ENCODE measurements at places on chromosomes 5 and 9.
A peak's percentile ranks its signal among the peaks of the same experiment; 100 is the strongest.

DNA sequence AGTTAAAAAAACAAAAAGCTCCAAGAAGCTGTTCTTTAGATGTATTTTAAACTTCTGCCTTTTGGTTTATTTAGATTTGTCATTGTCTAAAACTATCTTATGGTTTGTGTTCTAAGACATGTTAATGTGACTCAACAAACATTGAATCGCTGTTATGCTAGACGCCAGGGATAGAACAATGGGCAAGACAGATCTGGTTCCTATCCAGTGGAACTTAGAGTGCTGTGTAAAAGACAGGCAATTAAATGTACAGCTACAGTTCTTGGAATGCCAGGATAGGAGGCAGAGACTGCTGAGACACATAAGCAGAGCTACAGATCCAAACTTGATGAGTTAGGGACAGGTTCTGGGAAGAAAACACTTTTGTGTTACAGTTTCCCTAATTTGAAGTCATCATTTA is 22.4 kb downstream of the LYRM7 start:
- DNase-seq, result peak; percentile 24

DNA sequence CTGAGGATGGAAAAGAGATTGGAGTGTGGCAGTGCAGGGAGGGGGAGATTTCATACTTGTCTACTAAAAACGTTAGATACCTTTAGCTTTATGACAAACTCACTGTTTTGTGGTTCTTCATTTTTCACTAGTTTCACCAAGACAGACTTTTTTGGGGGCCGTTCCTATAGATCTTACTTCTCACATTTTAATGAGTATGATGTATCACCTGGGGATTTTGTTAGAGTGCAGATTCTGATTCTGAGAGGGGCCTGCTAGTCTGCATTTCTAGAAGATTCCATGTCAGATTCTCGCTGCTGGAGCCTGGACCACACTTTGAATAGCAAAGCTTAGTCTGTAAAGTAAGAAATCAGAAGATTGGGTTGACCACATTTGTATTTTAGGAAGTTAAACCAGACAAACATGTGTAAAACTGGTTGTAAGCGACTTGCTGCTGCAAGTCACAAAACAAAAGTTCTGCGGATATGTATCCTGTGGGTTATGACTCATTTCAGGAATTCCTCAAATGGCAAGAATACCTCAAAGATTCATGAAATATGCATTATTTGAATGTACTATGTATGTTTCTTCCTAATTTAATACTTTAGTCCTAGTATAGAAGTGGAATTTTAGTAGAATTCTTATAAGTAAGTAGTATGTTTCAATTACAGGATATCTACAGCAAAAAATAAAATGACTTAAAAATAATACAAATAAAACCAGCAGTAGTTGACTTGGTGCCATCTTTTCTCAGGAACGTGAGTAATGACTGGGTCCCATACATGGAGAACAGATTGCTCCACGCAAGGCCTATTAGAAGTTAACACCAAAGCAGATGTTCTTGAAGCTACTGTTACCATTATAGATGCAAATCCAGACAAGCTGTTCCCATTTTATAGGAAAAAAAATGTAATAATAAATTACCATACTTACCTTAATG is 27.8 kb downstream of the NFIL3 start:
- no peak for DNase-seq

- DNase-seq, result no peak
Measured at GRCh38 chr5:142176255-142176654, 67.7 kb downstream of the NDFIP1 start.

DNA sequence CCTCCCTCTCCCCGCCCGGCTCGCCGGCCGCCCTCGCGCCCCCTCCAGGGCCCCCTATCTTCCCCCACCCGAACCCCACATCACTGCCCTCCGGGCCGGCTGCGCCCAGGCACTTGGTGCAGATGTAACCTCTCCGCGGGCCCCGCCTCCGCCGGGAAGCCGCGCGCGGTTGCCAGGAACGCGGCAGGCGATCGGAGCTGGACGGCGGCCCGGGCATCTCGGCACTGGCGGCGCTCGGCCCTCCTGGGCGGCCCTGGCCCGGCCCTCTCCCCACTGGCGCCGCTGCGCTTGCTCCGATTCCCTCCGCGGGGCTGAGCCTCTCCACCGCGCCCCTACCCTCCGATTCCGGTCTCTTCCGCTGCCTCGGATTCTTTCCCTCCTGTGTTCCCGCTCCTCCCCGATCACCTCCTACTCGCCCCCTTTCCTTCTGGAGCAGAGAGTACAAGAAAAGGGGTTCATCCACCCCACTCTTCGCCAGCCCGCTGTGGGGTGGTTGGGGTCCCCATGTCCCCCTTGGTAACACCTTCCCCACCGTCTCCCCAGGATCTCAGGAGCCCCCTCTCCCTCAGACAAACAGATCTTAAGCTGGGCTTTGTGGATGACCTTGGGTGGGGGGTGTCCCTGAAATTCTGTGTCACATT is 70.6 kb downstream of the C9orf50 start:
- peak; percentile 87 for DNase-seq
